ENCODE measurements at places on chromosomes 4 and X.

- DNase-seq: no peak
Measured at GRCh38 chrX:23815376-23815775, 32.4 kb downstream of the SAT1 start.

DNA sequence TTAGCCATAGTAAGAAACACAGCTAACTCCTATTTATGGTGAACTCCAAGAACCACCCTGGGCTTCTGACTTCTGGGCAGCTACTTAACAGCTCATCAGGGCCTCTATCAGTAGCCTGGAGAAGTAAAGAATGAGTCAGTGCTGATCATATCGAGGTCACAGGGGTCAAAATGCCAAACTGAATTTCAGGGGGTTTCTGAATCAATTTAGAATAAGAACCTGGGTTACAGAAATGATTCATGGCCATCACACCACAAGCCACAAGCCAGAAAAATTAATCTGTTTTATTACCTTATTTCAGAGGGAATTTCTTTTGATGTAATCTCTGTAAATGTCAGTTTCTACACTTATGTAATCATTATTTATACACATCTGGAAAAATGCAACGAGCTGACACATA, 64.4 kb downstream of the CHST7 start:
- DNase-seq: peak; percentile 17

- DNase-seq: no peak
Measured at GRCh38 chr4:148333265-148333664, 108.9 kb downstream of the NR3C2 start.

- no peak for DNase-seq
Measured at GRCh38 chr4:81881855-81882621, 410.3 kb upstream of the RASGEF1B start.

- DNase-seq: peak; percentile 59
Measured at GRCh38 chr4:70943114-70943513, 40.9 kb downstream of the MOB1B start.

DNA sequence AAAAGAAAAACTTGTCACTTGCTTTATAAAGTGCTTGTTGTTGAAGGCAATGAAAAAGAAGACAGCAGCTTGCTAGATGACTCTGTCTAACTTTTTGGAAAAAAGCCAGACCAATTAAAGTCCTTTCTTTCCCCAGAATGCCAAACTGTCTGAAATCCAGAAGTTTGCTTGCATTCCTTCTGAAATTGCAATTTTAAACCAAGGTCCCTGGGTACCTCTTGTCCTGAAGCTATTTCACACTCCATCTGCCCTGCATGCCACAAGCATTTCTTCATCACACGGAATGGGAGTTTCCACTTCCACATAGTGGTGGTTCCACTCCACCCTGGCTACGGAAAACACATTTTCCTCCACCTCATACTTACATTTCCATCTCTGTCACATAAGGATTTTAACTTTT, 101.0 kb downstream of the PAPSS1 start:
- no peak for DNase-seq

DNA sequence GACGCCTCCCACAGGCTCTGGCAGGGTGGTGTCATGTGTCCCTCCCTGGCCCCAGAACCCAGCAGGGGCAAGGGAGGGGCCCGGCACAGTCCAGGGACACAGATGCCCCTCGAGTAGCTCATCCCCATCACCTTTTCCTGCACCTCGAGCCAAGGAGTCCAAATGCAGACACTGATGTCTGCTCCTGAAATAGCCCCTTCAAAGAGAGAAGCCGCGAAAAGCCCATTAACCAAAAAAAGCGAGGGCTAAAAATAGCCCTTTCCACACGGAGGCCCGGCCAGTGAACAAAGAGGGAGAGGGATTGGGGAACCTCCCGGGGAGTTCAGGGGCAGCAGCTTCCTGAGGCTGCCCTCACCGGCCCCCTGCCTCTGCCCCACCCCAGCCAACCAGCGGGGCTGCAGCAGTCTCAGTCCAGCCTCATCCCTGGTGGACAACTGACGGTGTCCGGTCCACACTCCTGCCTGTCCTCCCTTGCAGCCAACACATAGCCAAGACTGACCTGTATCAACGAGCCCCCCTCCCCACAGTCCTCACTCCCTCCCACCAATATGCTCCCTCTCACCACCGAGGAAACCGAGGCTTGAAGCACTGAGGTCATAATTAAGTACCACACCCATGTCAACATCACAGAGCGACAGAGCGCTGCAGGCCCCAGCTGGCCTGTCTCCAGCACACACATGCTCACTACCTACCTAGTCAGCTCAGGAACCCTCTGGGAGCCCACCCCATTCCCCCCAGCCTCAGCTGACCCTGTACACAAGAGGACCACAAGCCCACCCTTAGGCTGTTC, 23.9 kb downstream of the WDR1 start:
- no peak for DNase-seq

- peak; percentile 53 for DNase-seq
Measured at GRCh38 chr4:7335344-7336066, 99.2 kb downstream of the PSAPL1 start.

DNA sequence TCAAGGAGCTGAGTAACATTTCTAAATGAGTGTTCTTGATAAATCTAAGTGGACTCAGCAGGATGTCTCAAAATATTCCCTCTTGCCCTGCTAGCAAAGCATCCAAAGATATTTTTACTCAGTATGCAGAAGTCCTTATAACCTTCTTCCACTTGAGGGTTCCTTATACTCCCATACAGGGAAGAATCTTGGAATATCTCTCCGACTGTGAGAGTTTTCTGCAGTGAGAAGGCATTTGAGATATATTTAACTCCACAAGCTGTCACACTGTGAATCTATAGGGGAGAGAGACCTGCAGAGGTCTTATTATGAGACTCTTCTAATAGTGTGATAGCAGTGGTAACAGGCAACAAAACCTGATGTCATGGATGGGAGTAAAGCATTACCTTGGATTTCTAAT, 1034.5 kb upstream of the PABPC4L start:
- DNase-seq: no peak

DNA sequence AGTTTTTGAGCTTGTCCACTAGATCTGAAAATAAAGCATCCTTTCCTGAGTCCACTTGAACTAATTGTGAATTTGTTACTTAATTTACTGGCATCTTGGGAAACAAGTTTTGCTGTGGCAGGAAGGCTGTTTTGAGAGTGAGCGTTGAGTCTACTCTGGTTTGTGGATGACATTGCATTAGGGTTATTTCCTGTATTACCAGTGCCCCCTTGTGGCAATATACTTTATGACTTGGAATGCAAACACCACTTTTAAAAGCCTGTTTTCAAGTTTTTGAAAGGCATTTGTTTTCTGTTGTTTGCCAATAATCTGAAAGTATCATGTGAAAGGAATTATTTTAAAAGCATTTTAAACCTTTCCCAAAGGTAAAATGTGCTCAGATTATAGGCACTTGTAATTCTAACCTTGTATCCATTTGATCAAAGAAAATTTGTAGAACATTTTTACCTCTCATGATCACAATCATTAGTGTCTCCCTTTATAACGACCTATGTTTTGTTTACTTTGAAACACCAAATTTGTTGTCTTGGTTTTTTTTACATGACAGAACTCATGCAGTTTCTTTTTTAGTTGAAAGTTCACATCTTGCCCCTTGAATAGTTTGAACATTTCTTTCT, 18.0 kb upstream of the CYP2U1 start:
- DNase-seq: peak; percentile 87

DNA sequence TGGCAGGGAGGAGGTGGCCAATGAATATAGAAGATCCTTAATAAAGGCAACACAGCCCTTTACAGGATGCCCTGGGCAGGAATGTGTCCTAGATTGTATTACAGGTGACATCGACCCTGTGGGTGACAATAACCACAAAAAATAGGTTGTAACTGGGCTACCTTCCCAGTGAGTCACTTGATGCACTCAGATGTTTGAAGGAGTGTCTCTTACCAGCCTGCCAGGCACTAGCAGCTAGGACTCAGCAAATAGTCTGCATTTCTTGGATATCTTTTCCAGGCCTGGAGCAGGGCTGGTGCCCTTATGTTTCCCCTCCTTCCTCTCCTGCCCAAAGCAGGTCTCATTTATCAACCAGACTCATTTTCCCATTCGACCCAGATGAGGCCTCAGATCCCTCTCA, 50.9 kb upstream of the TMEM164 start:
- no peak for DNase-seq

GRCh38 chr4:951186-951585, 18.9 kb downstream of the TMEM175 start:
- no peak for DNase-seq
